Right lobe of liver (tissue), 6 donors: ENCODE measurements at places on chromosomes 7 and 10. TPM values are rescaled to one million over a fixed set of nuclear protein-coding genes. Genes with fewer than 3 reads are reported as not detected.

Gene SFTPA1
- not detected for total RNA-seq

Gene CWF19L1
- total RNA-seq: 8.8 TPM

GRCh38 chr10:100043796-100044195 lies 34.0 kb upstream of the DNMBP start:
- peak overlapping the region; percentile 8 for H3K27ac ChIP-seq
- peaks cover 9% of the 10 kb centered on the region for H3K36me3 ChIP-seq
- no peak overlapping the region for H3K4me3 ChIP-seq
- no peak for DNase-seq
- peaks cover 5% of the 10 kb centered on the region for H3K4me1 ChIP-seq

GRCh38 chr10:106214243-106214642 lies 950.3 kb downstream of the SORCS1 start:
- DNase-seq: no peak
- H3K27me3 ChIP-seq: no peaks in the 10 kb centered on the region
- H3K4me3 ChIP-seq: no peak overlapping the region
- no peaks in the 10 kb centered on the region for H3K36me3 ChIP-seq

DNA sequence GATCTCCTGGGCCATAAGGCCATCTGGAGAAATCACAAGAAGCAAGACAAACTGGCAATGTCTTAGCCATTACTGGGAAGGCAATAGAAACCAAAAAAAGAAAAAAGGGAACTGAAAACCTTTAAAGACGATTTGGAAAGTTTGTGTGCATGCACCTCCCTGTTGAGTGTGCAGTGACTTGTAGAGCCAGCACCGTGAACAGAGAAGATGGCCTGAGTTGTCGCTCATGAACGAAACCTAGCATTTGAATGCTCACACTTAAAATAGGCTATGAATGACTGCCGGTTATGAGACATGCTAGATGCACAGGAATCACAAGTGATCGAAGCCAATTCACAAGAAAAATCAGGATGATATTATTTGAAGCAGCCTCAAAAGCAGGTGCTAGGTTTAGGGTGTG lies 151.3 kb upstream of the ADO start:
- H3K27ac ChIP-seq: no peak overlapping the region
- no peaks in the 10 kb centered on the region for H3K27me3 ChIP-seq
- no peak for DNase-seq
- H3K4me3 ChIP-seq: no peak overlapping the region
- H3K4me1 ChIP-seq: no peaks in the 10 kb centered on the region
- no peaks in the 10 kb centered on the region for H3K36me3 ChIP-seq
